ENCODE measurements at places on chromosomes 1 and 21.

- DNase-seq: no peak
Observed at GRCh38 chr1:231693361-231694074, 66.9 kb downstream of the DISC1 start.

- DNase-seq: peak; percentile 62
Observed at GRCh38 chr1:166479052-166479631, 312.3 kb upstream of the FAM78B start.

DNA sequence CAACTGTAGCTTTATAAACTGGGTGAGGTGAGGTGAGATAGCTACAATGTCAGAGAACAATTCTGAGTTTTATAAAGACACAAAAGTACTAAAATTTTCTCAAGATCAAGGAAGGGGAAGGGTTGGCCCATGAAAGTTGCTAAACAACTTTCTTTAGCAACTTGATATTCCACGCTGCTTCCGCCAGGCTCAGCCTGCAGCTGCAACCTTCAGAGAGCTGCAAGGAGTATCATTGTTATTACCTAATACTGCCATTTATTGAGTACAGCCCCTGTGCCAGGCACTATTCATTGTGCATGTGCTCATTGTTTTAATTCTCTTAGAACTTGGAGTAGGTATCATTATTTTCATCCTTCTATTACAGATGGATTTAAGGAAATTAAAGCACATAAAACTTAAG is 34.1 kb upstream of the SUCO start:
- DNase-seq: no peak

DNA sequence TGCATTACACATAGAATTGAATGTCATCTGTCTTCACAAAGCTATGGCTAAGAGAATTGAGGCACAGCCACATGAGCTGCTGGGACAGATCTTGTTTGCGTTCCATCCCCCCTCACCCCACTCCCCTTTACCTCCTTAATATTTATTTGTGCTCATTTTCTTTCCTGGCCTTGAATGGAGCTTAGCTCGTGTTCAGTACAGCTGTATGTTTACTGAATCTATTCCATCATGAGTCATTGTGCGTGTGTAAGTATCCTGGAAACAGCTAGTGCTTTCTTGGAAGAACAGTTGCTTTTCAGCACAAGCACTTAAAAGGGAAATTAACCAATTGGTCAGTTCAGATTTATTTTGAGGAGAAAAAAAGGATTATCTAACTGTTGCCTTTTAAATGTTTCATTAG is 14.7 kb downstream of the PROX1 start:
- no peak for DNase-seq

DNA sequence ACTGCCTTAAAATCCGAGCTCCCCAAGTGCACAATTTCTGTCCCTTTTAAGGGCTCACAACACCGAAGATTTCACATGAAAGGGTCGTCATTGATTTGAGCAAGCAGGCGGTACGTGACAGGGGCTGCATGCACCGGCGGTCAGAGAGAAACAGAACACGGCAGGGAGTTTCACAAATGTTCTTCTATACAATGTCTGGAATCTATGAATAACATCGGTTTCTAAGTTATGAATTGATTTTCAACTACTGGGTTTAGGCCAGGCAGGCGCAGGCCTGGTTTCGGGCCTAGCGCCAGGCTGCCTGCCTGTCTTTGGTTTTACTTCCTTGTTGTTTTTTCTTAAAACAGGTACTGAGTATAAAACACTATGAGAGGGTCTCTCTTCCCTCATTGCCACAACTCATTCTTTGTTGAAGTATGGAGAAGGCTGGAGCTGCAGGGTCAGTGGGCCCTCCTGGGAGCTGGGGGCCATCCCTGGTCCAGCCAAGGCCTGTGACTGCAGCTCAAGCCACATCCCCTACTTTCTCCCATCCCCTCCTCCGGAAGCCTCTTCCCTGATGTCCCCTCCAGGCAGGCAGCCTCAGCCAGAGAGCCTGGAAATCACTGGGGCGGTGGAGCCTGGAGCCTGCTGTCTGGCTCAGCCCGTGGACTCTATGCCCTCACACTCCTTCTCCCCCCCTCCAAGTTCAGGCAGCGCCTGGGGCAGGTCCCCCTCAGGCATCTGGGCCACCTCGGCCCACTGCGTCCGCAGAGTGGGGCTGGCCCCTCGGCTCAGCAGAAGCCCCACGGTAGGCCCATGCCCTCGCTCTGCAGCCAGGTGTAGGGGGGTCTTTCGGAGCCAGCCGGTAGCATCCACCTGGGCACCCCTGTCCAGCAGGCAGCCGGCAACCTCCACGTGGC is 2.4 kb downstream of the ANKRD65 start:
- no peak for DNase-seq

DNA sequence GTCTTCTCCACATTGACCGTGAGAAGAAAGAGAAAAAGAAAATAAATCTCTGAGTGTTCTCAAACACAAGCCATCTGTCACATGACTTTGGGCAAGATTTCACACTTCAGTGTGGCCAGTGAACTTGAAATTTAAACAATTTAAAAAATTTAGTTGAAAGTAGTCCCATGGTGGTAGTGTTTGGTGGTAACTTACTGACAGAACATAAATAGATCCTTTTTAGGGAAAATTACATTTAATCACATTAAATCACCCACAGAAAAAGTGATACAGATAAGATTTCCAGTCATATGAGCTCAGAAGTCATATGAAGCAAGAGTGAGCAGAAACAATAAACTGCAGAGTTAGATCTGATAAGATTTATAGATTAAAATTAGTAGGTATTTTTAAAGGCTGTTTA is 31.9 kb upstream of the SGIP1 start:
- no peak for DNase-seq

DNA sequence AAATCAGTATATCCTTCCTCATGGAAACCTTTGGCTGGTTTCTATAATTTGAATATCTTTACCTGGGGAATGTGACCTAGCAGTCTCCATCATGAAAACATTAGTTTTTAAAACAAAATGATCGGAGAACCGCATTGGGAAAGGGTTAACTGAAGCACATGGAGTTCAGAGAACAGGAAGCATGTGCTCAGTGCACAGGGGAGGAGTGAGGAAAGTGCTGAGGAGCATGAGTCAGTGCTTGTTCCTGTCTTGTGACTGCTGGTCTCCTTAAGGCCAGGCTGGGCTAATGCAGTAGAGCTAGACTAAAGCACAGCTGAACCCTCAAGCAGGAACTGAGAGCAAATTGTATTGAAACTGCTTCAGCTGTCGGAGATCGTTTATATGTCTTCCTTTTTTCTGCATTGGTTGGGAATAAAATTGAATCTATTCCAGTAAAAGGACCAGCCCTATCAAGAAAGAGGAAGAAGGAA is 5.8 kb downstream of the IFI16 start:
- DNase-seq: peak; percentile 67

DNA sequence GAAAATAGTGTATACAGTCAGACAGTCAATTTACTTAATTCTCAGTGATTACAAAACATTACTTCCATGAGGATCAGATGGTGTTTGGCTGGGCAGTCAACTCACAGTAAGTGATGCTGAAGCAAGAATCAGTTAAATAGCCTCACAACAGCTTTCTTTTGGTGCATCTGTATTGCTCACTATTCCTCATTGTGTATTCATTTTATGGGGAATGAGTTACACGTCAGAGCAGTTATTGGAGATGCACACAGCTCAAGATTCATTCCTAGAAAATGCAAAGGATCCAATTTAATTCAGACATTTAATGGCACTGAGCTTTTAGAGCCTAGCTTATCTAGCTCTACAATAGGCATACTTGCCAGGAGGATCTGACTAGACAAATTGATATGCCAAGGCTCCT is 150.6 kb downstream of the HS2ST1 start:
- DNase-seq: no peak

- peak; percentile 72 for DNase-seq
Observed at GRCh38 chr1:227728059-227728891, 6.8 kb downstream of the JMJD4 start.

GRCh38 chr1:171828794-171829193 is 12.5 kb upstream of the DNM3 start:
- DNase-seq: no peak

DNA sequence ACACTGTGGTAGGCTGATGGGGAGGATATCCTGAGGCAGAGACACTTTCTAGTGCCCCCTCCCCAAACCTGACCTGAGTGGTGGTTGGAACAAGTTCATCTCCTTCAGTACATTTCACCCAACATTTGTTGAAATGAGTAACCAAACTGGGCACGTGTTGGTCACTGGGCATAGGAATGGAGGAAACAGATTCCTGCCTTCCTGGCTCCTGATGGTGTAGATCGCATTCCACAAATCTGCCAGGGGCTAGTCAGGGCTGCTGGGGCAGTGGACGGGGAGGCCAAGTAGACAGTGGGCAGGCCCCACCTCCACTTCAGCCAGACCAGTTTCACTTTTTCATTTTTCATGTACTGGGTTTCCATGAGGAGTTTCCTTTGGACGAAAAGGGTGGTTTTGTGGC is 16.5 kb upstream of the ALX3 start:
- DNase-seq: no peak

DNA sequence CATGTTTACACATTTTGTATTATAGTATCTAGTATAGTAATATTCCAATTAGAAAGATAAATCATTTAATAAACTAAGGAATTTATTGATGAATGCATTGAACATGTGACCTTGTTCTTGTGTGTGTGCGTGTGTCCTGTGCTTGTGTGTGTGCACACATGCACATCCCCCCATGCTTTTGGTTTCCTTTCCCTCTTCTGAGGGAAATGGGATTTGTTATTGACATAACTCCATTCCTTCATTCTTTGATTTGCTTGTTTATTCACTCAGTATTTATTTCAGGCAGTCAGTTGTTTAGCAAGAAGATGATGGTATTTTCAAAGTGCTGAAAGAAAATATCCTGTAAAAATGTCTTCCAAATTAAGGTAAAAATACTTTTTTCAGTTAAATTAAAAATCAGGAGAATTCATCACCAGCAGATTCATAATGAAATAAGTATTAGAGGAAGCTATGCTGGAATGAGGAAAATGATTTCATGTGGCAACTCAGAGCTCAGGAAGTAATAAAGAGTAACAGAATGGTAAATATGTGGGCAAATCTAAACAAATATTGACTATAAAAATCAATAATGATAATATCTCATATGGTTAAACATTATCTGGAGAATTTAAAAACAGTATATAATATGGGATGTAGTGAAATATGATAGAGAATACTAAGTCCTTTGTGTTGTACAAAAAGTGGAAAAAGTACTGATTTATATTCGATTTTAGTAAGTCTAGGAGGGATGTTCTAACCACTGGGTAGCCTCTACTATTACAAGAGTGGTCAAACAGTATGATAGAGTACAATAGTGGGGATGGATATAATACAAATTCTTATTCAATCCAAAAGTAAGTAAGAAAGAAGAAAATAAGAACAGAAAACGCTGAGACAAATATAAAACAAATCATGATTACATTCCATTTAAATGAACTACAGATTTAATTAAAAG is 35.2 kb upstream of the SIPA1L2 start:
- DNase-seq: no peak

- no peak for DNase-seq
Observed at GRCh38 chr1:154207262-154207661, 1.1 kb upstream of the CFAP141 start.

- DNase-seq: no peak
Observed at GRCh38 chr1:203327684-203328457, 22.6 kb downstream of the BTG2 start.

DNA sequence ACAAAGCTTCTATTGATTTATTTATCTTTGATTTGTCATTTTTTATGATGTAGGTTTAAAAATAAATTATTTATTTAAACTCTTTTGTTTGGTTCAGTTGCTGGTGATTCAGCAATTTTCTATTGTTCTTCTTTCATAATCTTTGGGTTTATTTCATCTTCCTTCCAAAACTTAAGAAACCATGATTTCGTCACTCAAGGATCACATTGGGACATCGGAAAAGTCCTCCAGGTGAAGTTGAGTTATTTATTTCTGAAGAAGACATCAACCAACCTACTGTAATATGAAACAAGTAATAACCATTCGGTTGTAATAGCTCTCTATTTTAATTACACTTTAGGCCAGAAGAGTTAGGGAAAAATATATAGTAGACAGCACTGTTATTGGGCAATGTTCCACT is 23.0 kb upstream of the WLS start:
- DNase-seq: no peak

DNA sequence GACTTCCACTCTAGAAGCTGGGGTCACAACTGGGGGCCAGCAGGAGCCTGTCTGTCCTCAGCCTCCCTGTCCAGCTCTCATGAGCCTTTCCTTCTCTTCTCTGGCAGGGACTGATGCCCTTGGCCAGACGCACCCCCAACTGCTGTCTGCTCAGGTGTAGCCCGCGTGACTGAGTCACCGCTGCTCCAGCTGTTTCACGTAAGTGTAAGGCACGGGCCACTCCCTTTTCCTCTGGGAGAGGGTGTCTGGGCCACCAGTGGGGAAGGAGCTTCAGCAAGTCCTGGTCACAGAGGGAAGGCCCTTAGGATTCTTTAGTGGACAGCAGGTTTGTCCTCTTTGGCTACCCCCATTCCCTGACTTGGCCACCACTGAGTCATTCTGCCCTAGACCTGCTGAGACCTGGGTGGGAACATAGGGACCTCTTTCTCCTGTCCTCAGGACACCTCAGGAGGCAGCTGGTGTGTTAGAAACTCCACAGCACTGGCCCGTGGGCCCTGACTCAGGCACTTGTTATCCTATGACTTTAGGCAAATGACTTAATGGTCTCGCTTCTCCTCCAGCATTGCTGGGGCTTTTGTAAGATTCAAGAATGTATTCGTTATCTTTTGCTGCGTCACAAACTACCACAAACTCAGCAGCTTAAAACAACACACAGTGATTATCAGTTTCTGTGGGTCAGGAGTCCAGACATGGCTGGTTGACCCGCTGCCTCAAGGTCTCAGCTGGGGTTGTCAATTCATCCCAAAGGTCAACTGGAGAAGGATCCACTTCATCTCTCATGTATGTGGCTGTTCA is 64.8 kb downstream of the FAM163A start:
- no peak for DNase-seq

GRCh38 chr1:85070972-85071492 is 22.7 kb upstream of the MCOLN3 start:
- no peak for DNase-seq

DNA sequence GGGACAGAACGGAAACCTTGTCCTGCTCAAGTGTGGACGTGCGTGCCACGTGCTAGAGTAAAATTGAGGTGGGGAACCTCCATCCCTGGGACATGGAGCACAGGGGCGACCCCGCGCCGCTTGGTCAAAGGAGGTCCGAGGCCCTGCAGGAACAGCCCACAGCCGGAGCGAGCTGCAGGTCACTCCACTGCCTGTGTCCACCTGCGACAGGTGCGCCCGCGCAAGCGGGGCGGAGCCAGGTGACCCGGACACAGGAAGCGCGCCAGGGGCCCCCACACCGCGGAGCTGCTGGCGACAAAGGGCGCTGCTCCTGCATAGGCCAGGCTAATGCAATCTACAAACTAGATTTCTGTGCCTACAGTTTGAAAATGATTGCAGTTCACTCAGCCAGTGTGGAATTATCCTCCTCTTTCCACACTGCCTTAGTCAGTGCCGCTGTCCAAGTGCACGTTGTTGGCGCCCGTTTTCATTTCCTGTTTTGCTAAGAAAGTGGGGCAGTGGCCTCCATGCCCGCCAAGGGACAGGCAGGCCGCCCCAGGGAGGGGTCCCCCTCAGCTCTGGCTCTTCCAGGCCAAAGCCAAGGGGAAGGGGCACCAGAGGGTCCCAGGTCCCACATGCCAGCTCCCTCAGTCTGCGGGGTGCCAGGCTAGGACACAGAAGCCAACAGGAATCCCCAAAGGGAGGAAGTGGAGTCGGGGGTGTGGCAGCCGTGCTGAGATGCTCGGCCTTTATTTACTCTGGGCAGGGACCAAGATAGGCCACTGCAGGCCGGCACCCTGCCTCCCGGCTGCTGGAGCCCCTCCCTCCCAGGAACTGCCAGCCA is 4.3 kb upstream of the NADK start:
- no peak for DNase-seq

- no peak for DNase-seq
Observed at GRCh38 chr1:243435836-243436235, 180.0 kb downstream of the SDCCAG8 start.

Measured in stimulated activated CD4-positive, alpha-beta T cell treated with anti-CD3 and anti-CD28 coated beads, Interleukin-2, amount 100 ng/mL, for 24 hours (primary cell).